ENCODE measurements at places on chromosomes 12 and 14.

- DNase-seq, result no peak
Measured at GRCh38 chr14:23638414-23639047, 2.4 kb downstream of the DHRS2 start.

GRCh38 chr14:64760146-64760755 lies 56.0 kb downstream of the PLEKHG3 start:
- peak; percentile 68 for DNase-seq

DNA sequence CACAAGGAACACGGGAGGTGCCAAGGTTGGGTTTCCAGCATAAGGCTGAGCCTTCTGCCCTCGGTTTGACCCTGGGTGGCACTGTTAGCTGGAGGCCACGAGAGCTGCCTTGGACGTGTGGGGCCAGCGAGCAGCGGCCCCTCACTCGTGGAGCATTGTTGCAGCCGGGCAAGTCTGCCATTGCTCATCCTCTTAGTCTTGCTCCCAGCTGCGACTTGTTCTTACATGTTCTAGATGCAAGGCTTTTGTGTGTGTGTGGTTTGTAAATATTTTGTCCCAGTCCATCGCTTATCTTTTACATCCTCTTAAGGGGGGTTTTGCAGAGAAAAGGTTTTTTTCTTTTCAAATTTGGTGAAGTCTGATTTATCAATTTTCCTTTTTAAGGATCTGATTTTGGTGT lies 21.1 kb upstream of the C1S start:
- no peak for DNase-seq

- no peak for DNase-seq
Measured at GRCh38 chr12:51620448-51620847, 29.4 kb downstream of the SCN8A start.

DNA sequence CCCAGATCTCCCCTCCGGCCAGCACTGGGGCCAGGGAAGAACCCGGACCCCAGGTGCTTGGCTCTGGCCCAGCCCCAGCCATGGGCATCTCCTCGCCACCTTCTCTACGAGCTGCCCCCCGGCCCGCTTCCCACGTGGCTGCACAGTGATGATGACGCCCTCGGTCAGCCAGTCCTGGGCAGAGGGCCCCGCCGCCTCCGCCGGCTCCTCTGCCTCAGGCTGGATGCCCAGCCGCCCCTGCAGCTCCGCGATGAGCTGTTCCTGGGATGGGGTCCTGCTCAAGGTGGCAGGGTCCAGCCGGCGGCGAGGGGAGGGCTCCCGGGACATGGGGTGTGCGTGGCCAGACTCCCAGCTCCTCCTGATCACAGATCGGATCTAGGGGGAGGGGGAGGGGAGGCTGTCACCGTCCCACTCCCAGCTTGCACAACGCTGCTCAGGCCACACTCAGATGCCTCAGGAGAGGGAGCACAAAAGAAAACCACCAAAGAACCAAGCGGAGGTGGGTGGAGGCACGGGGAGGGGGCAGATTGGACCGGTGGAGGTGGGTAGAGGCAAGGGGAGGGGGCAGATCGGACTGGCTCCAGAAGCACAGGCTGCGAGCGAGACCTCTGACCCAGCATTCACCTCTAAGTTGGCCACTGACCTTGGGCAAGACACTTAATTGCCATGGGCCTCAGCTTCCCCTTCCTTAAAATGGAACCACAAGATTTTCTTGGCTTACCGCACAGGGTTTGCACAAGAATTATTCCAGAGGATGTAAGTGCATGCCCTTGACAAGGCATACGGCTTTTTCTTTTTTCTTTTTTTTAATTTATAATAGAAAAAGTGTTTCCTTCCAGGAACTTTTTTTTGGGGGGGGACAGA lies 16.1 kb upstream of the RPLP0 start:
- DNase-seq, result no peak

DNA sequence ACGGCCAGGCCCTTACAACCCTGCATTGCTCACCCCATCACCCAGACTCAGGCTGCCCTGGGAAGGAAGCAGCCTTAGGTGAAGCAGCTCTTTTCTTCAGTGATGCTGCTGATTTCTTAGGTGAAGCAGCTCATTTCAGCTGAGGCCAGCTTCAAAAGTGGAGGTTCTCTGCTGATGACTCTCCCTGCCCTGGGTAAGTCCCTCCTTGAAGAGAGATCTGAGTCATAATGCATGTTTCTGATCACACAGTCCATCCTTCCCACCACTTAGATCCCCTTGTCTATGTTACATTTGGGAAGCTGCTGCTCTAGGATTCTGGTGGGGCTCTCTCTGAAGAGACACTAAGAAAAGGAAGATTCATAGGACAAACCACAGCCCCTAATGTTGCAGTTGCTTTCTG lies 17.2 kb upstream of the ZNF140 start:
- DNase-seq, result no peak

- DNase-seq, result no peak
Measured at GRCh38 chr14:95515080-95515489, 1.4 kb downstream of the SYNE3 start.

DNA sequence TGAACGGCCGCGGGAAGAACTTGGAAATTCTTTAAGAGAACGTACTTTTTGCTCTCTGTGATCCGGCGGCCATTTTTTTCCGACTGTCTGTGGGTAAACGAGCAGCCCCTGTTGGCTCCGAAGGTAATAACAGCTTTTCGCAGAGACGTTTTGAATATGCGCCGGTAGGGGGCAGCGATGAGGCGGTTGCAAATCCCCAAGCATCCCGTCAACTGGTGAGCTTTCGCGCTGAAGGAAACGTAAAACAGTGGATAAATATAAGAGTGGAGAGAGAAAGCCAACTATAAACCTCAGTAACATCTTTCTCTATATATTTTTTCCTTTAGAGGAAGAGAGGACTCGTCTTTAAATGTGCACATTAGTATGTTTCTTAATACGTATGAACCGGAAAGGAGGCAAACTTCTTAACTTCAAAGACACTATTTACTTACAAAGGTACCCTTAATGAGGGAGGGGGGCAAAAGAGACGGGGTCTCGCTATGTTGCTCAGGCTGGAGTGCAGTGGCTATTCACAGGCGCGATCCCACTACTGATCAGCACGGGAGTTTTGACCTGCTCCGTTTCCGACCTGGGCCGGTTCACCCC lies 9.6 kb upstream of the NEMF start:
- DNase-seq, result peak; percentile 84

DNA sequence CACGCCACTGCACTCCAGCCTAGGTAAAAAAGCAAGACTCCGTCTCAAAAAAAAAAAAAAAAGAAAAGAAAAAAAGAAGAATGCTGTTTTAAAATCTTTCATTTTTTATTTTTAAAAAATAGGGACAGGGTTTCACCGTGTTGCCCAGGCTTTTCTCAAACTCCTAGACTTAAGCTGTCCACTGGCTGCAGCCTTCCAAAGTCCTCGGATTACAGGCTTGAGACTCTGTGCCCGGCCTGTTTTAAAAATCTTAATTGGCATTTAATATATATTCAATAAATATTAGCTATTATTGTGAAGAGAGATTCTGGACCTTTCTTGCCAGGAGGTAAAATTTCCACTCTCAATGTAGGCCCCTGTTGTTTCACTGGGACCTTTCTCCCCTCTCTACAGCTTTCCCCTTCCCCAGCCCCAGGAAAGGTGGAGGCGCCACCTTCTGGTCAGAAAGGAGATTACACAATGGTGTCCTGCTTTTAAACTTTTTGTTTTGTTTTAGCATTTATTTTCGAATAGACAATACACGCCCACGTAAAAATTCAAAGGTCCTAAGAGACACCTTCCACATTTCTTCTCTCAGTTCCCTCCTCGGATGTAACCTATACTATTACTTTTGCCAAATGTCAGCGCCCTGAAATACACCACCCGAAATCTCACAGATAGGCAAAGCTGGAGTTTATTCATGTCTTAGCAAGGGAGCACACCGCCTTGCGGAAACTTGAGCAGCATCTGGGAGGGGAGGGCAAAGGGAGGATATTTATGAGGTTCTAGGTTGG lies 23.8 kb upstream of the PHC1 start:
- DNase-seq, result peak; percentile 64

DNA sequence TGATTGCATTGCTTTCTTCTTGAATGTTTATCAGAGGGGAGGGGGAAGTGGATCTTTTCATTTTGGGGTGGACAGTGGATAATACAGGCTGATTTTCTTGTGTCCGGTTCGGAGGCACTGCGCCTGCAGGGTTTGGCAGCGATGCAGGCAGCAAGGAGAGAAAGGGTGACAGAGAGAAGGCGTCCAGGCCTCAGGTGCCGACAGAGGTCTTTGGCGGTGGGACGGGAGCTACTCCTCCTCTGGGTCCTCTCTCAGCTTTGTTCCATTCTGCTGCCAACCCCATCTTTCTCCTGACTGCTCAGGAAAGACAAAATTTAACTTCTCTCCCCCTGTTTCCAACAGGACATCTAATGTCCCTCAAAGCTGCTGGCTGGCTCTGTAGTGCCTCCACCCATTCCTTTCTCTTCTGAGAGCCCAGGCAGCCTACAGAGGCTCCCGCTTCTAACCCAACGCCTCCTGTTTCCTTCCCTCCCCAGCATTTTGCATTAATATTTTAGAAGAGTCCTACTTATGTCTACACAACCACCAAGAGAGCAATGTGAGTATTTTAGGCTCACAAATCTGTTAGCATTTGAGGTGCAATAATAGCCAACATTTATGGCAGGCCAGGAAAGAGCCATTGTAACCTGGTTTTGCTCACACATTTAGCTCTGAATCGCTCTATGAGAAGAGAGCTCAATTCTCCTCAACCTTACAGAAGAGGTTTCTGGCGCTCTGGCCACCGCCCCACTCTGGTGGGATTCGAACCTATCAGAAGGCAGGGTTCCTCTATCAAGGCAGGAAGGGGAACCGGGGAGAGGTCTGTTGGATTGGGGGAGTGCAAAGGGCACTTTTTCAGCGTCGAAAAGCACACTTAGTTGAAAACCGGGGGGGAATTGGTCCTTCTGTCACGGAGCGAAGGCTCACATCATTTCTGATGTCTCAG lies 7.1 kb upstream of the TBX5 start:
- no peak for DNase-seq

DNA sequence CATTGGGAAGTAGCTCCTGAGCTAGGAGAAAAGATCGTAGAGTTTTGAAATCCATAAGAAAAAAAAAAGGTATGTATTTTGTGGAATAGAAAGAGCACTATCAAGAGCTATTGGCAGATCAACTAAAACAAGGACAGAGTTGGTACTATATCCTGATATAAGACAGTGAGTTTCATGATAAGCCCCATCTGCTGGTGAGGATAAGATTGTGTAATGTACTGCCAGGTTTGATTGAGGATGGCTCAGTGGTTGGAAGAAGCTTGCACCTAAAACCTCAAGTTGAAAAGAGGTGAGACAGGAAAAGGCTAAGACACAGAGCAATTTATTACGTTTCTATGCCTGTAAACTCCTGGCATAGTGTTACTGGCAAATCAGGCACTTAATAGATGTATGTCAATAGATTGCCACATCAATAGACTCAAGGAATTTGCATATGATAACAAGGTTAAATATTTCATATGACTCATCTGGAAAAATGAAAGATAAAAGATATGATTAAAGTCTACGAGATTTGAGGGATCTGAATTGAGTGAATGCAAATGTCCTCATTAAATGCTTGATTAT lies 525.6 kb downstream of the FLRT2 start:
- no peak for DNase-seq

GRCh38 chr12:44317651-44318126 lies 481.8 kb downstream of the TMEM117 start:
- no peak for DNase-seq

DNA sequence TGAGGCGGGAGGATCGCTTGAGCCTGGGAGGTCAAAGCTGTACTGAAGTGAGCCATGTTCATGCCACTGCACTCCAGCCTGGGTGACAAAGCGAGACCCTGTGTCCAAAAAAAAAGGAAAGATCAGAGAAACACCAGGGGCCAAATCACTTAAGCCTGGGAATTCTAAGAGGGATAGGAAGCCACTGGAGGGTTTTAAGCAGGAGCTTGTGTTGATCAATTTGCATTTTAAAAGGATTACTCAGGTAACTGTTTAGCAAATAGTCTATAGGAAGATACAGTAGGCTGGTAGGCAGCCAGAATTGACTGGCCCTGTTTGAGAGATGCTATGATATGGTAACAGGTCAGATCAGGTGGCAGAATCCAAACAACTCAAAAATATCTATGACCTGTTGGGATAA lies 162.7 kb downstream of the SPTSSA start:
- no peak for DNase-seq

DNA sequence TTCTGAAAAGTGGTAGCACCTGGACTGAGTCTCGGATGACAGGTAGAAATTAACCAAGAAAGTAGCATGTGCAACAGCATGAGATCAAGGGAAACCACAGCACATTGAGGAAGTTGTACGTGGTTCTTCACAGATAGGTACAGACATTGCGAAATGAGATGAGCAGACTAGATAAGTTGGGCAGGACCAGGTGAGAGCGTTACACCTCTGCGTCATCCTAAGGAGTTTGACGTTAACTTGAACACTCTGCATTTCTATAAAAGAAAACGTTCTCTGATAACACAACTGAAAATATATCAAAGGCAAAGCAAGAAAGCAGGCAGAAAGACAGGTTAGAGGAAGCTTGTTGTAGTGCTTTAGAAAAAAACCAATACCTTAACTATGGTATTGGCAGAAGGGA lies 98.5 kb upstream of the RASSF8 start:
- DNase-seq, result no peak

GRCh38 chr14:34030864-34031263 lies 80.0 kb upstream of the EGLN3 start:
- DNase-seq, result no peak

GRCh38 chr12:27143256-27144069 lies 61.1 kb upstream of the C12orf71 start:
- DNase-seq, result no peak

DNA sequence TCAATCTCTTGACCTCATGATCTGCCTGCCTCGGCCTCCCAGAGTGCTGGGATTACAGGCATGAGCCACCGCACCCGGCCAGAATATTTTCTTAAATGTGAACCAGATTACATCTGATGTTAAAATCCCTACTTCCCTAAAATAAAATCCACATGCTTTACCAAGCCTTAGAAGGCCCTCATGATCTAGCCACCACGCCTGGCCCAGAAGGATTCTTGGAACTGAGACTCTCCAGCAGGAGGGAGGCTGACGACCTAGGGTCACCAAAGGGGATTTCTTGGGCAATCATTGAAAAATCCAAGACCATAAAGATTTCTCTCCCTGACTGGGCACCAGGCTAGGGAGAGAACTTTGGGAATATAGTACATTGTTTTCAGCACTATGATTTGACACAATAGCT lies 25.2 kb upstream of the RASSF3 start:
- no peak for DNase-seq

GRCh38 chr14:95313707-95314106 lies 6.0 kb downstream of the CLMN start:
- DNase-seq, result no peak

- DNase-seq, result no peak
Measured at GRCh38 chr12:3097186-3097804, 20.1 kb downstream of the TSPAN9 start.
